ENCODE measurements at places on chromosomes 1 and 21.

- DNase-seq = no peak
These were observed 38.3 kb downstream of the TCEANC2 start for GRCh38 chr1:54091666-54092065.

- no peak for DNase-seq
These were observed 23.9 kb upstream of the FAAH start for GRCh38 chr1:46370214-46370633.

DNA sequence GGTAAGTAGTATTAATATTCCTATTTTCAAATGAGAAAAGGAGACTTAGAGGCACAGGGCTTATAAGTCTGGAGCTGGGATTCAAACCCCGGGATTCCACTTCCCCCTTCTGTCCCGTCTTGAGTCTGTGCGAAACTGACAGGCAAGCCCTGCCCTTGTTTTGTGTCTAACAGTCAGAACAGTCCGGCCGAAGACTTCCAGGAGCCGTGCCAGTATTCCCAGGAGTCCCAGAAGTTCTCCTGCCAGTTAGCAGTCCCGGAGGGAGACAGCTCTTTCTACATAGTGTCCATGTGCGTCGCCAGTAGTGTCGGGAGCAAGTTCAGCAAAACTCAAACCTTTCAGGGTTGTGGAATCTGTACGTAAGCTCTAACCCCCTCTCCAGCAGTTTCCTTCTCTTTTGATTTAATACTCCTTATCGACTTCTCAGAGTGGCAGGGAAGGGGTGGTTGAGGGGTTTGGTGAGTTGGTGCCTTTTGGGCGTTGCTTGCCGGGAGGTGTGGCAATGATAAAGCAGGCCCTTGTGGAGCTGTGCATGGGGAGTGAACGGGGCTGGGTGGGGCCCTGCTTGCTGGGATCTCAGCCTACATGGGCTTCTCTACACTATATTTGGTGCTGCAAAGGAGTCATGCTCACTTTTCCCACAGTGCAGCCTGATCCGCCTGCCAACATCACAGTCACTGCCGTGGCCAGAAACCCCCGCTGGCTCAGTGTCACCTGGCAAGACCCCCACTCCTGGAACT is 29.4 kb downstream of the IL6R start:
- DNase-seq = no peak

DNA sequence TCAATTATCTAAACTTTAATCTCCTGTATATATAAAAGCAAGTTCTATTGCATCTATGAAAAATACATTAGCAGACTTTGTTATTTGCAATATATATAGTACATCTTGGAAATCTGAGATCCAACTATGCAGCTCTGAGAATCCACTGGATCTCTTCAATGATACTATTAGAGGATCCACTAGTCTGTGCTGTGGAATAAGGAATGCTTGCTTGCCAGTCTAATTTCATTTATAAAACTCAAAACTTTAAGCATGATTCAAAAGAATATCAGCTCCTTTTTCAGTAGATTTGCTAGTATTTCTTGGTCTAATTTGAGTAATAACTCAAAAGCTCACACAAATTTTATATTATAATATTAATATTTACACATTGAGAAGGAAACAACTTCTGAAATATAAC is 115.1 kb downstream of the SPATA6 start:
- no peak for DNase-seq

DNA sequence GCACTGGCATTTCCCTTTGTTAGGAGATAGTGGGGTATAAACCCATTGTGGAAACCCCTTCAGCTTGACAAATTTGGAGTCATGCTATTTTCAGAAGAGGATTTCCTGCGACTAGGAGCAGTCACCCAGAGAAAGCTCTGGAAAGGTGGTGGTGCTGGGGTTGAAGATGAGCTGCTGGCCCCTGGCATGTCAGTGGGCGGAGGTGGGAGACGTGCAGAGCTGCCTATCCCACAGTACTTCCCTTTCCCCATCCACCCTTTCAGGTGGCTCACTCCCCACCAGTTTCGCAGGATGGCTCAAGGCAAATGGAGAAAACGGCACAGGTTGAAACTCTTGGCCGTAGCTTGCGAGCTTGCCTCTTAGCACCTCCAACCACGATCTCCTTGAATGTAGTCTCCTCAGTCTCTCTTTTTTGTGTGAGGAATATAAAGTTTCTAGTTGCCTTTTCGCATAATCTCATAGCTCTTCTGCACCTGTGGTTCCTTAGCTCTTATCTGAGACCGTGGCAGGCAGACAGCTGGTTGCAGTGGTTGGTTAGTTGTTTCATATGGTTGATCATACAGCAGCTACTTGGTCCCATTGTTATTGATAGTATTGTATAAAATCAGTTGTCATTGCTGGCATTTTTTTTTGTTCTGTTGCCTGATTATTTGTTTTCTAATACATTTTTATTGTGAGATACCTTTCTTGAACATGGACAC is 48.2 kb downstream of the ADARB1 start:
- DNase-seq = no peak

GRCh38 chr1:5950201-5950895 is 41.9 kb downstream of the NPHP4 start:
- no peak for DNase-seq
